Liver (tissue), 10 donors: ENCODE measurements at places on chromosomes 1 and 21.

- DNase-seq: no peak
These were observed 296.5 kb upstream of the PLXNA2 start for GRCh38 chr1:208540724-208541123.

GRCh38 chr1:169624912-169625311 lies 5.0 kb downstream of the SELP start:
- no peak for DNase-seq

DNA sequence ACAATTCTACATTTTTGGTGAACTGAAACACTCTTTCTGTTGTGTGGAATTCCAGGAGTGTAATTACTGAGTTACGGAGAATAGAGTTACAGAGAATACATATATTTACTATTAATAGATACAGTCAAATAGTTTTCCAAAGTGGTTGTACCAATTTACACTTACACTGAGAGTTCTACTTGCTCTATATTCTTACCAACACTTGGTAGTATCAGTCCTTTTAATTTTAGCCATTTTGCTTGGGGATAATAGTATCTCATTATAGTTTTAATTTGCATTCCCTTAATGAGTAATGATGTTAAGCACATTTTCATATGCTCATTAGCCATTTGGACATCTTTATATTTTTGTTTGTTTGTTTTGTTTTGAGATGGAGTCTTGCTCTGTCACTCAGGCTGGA lies 28.9 kb downstream of the AGO4 start:
- no peak for DNase-seq

DNA sequence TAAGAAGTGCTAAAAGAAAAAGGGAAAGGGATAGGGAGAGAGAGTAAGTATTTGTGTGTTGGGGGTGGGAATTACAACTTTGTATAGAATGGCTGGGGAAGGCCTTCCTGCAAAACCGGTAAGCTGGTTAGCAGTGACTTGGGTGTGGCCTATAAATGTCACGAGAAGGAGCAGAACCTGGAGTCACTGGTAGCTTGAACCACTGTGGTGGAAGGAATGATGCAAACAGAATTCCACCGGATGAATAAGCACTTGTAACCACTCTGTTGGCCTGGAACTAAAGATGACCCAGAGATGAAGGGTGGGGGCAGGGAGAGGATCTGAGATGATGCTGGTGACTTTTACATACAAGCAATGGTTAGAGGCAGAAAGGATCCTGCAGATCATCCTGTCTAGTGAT lies 8.9 kb downstream of the XKR8 start:
- DNase-seq: no peak

DNA sequence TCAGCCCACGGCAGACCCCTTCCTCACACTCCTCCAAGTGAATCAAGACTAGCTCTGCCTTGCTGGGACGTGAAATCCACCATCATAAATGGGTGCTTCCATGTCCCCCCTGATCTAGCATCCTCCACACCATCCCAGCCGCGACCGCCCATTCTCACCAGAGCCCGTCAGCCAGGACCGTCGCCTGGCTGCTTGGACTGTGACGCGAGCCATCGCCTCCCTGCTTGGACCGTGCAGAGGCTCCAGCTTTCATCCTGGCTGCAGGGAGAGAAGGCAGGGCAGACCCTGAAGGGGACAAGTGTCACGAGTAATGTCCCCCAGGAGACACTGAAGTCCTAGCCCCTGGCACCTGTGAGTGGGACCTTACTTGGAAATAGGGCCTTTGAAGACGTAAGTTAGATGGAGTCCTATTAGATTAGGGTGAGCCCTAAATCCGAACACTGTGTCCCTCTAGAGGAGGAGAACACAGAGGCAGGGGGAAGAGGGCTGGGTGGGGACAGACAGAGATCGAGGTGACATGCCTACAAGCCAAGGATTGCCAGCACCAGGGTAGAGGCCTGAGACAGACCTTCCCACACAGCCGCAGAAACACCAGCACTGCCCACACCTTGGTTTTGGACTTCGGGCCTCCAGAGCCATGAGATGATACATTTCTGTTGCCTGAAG lies 12.8 kb upstream of the PRKCZ start:
- no peak for DNase-seq

GRCh38 chr1:155012026-155012546 lies 9.5 kb downstream of the ZBTB7B start:
- DNase-seq: peak; percentile 76

DNA sequence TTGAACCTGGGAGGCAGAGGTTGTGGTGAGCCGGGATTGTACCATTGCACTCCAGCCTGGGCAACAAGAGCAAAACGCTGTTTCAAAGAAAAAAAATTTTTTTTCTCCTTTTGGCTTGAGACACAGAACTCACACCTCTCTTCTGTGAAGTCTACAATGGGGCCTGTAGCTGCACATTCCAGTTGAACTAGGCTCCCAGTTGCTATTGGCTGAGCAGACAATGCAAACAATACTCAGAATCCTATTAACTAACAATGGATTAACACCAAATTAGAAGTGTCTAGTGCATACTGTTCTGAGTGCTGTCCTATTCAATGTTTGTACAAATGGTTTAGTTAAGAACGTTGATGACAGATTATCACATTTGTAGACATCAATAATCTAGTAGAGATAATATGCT lies 17.6 kb upstream of the MCL1 start:
- no peak for DNase-seq

- DNase-seq: peak; percentile 57
These were observed 460.6 kb downstream of the DSCAM start for GRCh38 chr21:40386294-40386911.

GRCh38 chr1:152946651-152947256 lies at the start of gene SPRR5:
Gene SPRR5 (plus strand): TSS chr1:152947206. CDS start chr1:152948555, 1,349 bp downstream.
- DNase-seq: no peak

- DNase-seq: no peak
These were observed 125.1 kb upstream of the FGGY start for GRCh38 chr1:59171788-59172187.

GRCh38 chr1:19809044-19809750 lies 5.9 kb downstream of the RNF186 start:
- no peak for DNase-seq

GRCh38 chr1:205002705-205003104 lies 40.3 kb upstream of the CNTN2 start:
- DNase-seq: no peak

DNA sequence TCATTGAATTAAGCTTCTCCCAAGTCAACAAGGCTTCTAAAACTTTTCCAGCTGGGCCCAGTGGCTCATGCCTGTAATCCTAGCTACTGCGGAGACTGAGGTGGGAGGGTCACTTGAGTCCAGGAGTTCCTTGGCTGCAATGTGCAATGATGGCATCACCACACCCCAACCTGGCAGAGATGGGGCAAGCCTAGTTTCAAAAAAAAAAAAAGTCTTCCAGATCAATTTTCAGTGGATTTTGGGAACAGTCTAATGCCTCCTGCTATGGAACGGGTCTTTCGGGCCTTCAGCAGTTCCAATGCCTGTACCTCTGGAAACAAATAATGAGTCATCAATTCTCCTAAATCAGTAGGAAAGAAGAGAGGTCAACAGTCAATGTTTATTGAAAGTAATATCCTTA lies 38.0 kb downstream of the FMO4 start:
- no peak for DNase-seq

- no peak for DNase-seq
These were observed 4.3 kb downstream of the CR1 start for GRCh38 chr1:207500306-207500705.

- DNase-seq: no peak
These were observed 51.7 kb downstream of the PRAMEF20 start for GRCh38 chr1:13461977-13462376.

- DNase-seq: no peak
These were observed 82.4 kb upstream of the COL11A1 start for GRCh38 chr1:103190766-103191165.
